ENCODE measurements at places on chromosomes 1 and 21. TPM values are rescaled to one million over a fixed set of nuclear protein-coding genes. Genes with fewer than 3 reads are reported as not detected.

GRCh38 chr1:202562444-202563060, 147.7 kb downstream of the SYT2 start:
- no peak for DNase-seq

DNA sequence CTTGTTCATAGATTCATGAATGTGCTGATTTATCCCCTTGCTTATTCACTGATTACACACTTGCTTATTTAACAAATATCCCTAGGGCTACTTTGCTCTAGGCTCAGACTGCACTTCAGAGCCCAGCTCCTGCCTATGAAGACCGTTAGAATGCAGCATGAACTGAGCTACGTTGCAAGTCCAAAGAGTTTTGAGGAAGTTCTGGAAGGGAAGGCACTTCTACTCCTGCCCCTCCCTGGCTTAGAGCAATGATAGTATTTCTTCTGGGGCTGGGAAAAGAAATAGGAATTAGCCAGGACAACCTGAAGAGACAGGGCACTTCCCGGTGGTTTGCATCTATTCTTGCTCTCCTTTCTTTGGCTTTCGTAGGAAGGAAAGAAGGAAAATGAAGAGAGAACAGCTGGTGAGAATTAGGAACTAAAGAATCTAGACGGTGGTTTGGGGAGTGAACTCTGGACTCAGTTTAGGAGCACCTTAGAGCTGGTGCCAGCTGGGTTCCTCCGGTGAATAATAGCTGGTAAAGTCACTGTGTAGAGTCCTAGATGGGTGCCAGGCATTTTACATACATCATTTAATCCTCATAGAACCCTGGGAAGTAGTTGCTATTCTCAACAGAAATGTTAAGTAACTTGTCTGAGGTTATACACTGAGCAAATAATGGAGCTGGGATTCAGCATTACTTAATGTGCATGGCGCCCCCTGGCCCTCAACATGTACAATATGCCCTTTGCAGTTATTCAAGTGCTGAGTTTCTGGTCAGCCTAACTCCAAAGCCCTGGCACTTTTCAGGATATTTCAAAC, 65.9 kb downstream of the NDUFS5 start:
- DNase-seq: no peak

- peak; percentile 39 for DNase-seq
Observed at GRCh38 chr1:18926315-18927081, 24.1 kb upstream of the ALDH4A1 start.

GRCh38 chr1:12014141-12014991, 4.9 kb upstream of the MIIP start:
- DNase-seq: no peak

The HSF2BP gene
- total RNA-seq: 1.1 TPM

The NBPF4 gene
- total RNA-seq: not detected

Data from omental fat pad (tissue), 4 donors.